HCT116 (cell line): ENCODE measurements at places on chromosomes 1 and 21.

DNA sequence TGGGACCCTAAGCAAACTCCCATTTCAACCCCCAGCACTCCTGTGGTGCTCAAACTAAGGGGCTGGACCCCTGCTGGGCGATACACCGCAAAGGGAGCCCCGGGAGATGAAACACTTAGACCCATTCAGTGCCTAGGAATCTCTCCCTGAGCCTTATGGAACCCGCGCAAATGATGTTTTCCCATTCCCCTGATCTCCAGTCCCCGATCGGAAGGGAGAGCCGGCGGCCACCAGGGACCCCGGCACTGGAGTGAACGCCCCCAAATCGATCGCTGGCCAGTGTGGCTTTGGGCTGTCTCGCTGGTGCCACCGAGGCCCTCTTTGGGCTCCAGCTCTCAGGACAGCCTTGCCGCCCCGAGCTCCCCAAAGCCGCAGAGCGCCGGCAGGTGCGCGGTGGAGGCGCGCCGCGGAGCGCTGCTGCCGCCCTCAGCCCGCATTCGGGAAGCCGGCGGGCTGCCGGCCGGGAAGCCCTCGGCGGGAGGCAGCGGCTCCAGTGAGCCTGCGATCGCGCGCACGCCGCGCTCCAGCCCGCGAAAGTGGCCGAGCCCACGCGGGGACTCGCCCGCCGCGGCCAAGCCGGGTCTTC lies 1.1 kb downstream of the PLXNA2 start:
- no peak for DNase-seq

GRCh38 chr1:93694039-93694438 lies 12.4 kb upstream of the BCAR3 start:
- DNase-seq, result no peak

DNA sequence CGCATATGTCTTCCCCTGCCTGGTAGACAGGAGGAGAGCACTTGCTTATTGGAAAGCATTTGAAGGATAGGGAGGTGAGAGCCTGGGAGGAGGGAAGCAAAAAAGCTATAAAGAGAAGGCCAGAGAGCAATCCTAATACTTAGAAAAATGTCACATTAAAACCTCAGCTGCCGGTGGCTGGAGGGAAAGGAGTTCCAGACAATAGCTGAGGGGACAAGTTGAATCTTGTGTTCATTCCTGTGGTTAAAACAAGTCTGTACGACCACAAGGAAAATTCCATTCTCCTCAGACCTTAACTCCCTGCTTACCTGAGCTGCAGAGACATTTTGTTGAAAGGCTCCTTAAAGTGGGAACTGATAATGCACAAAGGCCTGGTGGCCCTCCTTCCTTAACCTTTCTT lies 218.8 kb upstream of the CAMK1G start:
- no peak for DNase-seq

- DNase-seq, result no peak
Observed at GRCh38 chr1:15192916-15193550, 39.5 kb downstream of the TMEM51 start.

GRCh38 chr1:18870957-18871356 lies 11.5 kb upstream of the TAS1R2 start:
- DNase-seq, result no peak

DNA sequence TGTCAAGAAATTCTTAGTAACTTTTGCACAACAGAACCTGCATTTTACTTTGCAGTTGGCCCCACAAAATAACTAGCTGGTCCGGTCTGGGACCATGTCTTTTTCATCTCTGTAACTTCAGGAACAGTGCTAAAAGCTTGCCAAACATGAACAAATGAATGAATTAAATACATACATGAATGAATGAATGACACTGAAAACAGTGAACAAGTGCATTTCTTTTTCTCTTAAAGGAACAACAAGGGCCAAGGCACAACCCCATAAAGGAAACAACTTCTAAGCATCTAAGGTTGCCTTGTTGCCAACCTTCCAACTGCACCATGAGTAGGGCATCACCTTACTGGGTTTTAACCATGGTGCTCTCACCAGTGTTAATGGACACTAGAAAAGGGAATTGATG lies 534.4 kb upstream of the PKN2 start:
- no peak for DNase-seq

- DNase-seq, result no peak
Observed at GRCh38 chr1:226248091-226248490, 24.6 kb downstream of the MIXL1 start.

GRCh38 chr1:92538048-92538412 lies 51.3 kb upstream of the GFI1 start:
- DNase-seq, result no peak
